ENCODE measurements at places on chromosomes 5 and 9.

DNA sequence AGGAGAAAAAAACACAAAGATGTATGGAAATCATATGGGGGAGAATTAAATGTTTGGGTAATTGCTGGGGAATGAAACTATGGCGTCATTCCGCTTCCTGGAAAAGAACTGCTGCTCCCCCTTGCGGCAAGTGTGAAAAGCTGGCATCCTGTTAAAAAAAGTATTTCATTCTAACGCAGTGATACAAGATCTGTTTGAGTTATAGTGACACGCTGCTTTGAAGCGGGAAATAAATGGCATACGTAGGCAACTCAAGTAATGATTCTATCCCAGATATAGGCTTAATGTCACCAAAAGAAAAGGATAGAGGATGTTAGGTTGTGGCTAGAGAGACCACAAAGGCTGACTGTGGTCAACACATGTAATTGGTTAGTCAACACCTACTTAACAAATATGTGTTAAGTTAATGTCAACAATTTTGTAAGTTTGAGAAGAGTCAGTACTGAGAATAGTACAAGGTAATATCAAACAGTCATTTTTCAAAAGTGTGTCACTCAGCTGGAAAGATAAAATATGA lies 70.2 kb upstream of the ALDH1A1 start:
- DNase-seq, result peak; percentile 46

DNA sequence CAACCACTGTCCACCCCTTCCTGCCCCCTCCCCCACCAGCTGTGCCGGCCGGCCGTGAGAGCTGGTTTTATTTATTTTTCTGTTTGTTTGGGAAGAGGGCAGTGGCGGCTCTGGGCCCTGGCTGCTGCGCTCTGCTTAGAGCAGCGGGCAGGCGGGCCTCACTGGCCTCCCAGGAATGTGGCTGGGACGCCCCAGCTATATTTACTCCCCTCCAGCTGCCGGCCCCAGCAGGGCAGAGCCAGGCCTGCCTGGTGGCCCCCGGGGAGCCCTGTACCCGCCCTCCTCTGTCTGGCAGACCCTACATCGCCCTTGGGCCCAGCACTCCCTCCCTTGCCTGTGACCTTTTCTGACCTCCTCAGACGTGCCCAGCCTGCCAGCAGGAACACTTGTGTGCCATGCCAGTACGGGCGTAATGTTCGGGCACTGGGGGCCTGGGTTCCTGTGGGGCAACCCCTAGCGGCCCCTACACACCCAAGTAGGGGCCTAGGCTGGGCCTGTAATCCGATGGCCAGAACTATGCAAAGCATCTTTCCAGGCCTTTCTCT lies 7.7 kb downstream of the CXXC5 start:
- DNase-seq, result no peak

DNA sequence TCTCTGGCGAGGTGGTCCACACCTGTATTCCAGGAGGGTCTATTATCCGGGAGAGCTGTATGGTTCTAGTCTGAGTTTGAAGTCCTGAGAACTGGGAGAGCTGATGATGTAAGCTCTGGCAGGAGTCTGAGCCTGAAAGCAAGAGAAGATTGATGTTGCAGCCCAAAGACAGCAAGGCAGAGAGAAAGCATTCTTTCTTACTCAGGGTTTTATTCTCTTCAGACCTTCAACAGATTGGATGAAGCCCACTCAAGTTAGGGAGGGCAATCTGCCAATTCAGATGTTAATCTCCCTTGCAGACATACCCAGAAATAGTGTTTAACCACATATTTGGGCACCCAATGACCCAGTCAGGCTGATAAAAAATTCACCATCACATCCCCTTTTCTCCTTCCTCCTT lies 159.1 kb downstream of the CCDC171 start:
- no peak for DNase-seq

DNA sequence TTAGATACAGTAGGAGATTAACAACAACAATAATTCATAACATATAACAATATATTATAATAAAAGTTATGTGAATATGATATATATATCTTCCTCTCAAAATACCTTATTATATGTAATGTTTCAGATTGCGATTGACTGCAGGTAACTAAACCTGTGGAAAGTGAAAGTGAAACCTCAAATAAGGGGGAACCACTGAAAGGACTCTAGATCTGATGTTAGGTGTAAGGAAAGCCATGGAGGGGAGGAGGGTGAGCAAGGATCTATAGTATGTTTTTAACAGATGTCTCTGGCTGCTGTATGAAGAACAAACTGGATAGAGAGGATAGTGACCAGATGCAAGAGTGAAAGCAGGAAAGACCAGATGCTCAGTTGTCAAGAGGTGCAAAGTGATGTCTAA lies 5.8 kb upstream of the FSTL4 start:
- no peak for DNase-seq

DNA sequence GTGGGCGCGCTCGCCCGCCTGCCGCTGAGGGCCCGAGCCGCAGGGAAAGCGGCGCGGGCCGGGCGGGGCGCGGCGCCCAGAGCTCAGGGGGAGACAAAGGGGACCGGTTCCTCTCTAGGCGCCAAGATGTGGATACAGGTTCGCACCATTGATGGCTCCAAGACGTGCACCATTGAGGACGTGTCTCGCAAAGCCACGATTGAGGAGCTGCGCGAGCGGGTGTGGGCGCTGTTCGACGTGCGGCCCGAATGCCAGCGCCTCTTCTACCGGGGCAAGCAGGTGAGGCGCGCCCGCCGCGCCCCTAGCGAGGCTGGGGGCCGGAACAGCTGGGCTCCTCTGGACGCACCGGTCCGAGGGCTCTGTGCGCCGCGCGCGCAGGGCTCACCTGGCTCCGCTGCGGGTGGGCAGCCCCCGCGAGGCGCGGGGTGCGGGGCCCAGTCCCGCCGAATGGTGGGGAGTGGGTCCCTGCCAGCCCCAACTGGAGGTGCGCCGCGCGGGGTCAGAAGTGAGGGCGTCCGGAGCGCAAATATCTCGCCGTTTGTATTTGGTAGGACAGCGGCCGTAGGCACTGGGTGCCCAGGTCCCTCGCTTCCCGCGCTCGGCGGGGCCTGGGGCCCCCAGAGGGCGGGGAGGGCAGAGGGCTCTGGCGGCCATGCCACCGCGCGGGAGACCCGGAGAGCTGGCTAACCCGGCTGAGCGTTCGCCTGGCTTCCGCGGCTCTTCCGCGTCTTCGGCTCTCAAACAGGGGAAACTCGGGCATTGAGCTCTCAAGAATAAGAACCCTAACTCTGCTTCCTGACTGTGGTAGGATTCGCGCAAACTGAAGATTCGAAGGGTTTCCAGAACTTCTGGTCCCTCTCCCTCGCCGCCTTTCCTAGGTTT lies 607 bp downstream of the UHRF2 start:
- DNase-seq, result no peak

DNA sequence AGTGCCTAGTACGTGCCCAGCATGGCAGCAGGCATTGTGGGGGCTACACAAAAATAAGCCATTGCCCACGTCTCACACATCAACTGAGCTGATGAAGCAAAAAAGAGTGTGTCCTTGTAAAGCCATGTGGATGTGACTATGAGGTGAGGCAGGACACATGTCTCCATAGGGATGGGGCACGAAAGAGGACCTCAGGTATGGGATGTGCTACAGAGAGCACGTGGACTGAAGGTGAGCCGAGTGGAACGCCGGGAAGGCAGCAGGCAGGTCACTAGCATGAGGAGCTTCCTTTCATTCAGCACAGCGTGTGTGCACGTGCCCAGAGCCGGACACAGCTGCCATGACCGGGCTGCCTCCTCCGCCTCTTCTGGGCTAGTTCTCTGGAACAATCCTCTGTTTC lies 429.8 kb downstream of the SPOCK1 start:
- no peak for DNase-seq

DNA sequence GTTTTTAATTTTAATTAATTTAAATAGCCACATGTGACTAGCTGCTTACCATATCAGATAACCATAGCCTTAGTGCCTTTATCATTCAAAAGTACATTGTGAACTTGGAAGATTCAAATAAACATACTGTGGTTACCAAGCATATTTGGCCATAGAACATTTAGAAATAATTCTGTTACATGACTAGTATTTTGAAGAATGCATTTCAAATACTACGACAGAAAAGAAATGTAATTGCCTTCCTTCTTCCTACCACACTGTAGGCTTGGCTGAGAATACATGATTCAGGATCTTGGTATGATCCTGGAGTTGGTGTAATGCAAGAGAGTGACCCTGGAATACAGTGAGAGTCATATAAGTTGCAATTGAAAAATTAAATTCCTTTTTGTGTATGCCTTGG lies 109.7 kb upstream of the PCA3 start:
- peak; percentile 86 for DNase-seq

DNA sequence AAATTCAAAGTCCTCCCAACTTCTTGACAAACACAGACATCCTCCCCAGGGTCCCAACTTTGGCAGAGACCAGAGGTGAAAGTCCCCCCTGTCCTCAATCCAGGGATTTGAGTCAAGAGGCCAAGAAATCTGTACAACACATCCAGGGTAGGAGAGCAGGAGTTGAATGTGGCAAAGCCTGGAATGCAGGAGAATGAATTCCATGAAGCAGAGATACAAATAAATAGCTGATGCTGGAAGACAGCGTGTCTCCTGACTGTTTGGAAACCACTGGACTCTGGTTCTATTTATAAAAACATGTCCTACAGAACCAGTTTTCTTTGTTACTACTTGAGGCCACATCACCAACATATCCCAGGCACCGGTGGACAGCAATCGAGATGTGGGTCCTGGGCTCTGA lies 43.7 kb upstream of the SLIT3 start:
- DNase-seq, result no peak

DNA sequence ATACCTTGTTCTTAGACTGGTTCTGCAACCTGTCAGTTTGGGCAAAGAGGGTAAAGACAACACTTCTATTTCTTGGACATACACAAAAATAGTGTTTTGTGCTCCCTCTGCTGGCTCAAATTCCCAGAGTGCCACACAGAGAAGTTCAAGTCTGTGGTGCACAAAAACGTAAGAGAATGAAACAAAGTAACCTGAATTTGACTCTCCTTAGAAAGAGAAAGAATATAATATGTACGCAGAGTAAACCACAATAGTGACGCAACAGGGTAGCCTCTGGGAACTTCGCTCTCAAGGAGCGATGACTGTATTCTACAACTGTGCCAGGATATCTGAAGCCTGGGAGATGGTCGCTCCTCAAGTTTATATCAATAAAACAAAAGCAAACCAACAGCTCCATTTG lies 18.5 kb downstream of the DDX31 start:
- no peak for DNase-seq

DNA sequence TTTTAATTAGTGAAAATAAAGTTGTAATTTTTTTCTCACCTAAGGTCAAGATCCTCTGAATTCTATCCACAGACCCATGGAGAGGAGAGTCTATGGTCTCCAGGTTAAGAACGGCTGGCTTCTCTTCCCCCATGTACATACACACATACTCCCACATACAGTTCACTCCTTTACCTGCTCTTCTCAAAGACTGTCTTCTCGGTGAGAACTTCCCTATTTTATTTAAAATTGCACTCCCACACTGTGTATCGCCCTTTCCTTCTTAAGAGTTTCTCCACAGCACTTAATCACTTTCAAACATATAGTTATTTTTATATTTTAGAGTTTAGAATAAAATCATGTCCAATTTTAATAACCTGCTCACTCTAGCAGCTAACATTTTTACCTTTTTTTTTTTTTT lies 3.6 kb upstream of the JADE2 start:
- no peak for DNase-seq

- no peak for DNase-seq
Observed at GRCh38 chr9:94922691-94923107, 196.2 kb downstream of the AOPEP start.

DNA sequence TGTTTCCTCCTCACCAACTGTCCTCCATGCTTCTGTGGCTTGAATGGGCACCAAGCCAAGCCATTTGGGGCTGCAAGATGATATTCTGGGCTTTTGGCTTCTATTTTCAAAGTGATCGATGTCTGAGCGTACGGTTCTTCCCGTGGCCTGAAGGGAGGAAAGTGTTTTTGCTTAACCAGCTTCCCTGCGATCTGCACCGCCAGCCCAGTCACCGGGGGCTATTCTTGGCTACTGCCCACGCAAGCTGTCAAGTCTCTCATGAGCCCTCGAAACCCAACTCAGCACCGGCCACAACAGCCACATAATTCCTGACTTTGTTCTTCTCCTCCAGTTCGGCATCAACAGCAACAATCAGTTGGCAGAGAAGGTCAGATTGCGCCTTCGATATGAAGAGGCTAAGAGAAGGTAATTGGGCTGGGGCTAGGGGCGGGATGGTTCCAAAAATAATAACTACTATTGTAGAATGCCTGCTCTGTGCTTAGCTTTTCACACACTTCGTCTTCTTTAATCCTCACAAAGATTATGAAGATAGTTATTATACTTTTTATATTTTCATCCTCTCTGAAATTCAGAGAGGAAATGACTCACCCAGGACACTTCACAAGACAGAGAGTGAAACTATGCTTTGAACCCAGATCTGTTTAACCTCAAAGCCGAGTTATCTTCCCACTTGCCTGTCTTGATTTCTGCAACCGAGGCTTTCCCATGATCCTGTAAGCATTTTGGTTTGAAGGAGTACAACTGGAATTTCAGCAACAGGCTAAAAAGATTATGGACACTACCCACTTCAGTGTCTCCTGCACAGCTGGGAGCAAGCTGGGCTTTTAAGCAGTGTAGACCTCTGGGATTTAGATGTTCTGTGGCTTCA lies 76.4 kb upstream of the RARS1 start:
- no peak for DNase-seq

- peak; percentile 85 for DNase-seq
Observed at GRCh38 chr9:103798620-103799019, 295.5 kb upstream of the SMC2 start.

DNA sequence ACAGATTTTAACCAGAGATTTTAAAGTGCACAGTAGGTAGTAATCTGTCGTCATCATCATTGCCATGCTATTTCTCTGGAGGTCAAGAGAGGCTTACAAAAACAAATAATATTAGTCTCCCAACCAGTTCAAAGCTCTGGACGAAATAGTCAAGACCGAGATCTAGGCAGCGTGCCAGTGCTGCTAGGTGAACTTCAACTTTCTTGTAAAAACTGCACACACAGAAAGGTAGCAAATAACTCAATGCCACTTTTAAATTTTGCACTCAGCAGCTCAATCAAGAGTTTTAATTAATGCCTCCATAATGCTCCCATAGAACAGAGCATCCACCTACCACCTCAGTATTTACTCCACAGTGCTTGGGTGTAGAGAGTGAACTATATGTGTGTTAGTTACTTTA lies 656.8 kb downstream of the IRX1 start:
- no peak for DNase-seq

- peak; percentile 16 for DNase-seq
Observed at GRCh38 chr5:26329562-26330189, 708.7 kb downstream of the CDH9 start.

DNA sequence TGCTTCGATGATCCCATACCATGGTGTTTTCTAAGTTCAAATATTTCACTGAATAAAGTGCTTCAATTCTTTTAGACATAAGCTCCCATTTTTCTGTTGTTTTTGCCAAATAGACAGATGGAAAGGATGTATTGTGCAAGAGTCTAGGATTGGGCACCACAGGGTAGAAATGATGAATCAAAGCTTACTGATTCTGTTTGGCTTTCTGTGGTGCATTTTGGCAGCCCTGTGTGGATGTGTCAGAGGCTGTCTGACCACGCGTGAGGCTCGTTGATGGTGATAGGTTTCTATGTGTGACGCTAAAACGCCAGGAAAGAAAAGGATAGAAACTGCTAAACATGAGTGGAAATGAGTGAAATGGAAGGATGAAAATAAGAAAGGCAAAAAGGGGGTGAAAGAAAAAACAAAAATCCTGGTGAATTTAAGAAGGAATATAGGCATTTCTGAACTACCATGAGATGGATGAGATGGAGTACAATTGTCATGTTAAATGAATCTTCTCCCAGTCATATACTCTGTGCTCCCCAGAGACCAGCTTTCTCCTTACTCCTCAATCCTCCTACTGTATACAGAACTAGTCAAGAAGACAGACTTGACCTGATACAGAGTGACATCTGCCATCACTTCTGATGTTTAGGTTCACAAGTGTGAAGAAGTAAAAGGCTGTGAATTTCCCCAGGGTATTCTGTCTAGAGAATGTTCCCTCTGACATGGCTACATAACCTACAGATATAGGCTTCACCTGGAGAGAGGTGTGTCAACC lies 54.4 kb downstream of the ANKH start:
- DNase-seq, result no peak

All from kidney glomerular epithelial cell (primary cell).